Left renal pelvis (tissue), 4 donors: ENCODE measurements at places on chromosomes 1 and 21.

DNA sequence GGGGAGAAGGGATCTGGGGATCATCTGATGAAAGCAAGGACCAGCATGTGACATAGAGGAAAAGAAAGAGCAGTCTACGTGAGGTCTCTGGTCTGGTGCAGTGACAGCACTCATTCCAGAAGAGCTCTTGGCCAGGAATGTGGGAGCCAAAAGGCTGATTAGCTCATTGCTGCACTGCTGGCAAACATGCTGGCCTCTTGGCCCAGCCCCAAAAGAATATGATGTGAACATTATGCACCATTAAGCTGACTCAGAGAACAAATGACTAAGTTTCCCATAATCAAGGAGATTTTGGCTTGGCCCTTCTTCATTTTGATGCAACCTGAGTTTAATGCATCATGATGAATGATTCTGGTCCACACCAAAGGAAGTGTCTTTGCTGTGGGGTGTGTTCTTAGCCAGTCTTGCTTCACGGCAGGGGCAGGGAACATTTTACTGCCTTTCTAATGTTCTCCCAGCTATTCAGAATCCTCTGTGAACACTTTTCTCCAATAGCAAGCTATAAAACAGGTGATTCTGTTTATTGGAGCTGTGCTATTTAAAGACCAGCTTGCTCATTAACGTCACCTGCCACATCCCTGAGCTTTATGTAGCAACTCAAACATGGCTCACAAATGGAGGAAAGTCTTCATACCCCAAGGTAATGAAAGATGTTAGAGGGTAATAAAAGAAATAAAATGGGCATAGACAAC lies 55.1 kb downstream of the PCBP3 start:
- DNase-seq: no peak

- no peak for DNase-seq
Observed at GRCh38 chr1:20848162-20848561, 61.1 kb upstream of the HP1BP3 start.

DNA sequence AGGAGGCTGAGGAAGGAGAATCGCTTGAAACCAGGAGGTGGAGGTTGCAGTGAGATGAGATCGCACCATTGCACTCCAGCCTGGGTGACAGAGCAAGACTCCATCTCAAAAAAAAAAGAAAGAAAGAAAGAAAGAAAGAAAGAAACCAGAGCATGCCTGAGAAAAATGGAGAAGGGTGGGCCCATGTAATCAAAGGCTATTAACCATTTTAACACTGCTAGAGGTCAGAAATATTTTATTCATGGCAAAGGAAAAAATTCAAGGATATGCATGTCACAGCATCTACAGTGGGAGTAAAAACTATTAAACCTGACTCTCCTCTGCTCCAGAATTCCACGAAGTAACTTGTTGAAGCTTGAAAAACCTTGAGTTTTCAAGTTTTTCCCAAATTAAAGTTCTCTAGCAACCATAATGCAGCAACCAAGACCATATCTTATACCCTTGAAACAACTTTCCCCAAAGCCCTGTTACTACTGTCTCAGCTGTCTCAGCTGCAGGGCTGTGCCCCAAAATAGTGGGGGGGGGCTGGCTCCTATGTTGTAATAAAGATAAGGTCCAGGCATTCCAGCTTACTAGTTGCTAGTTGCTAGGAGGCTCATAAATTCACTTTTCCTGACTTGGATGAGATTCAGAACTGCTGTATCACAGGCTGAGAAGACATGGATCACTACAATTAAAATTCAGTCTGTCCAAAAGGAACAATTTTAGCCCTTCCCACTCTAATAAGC lies 112.9 kb upstream of the SOD1 start:
- DNase-seq: no peak

DNA sequence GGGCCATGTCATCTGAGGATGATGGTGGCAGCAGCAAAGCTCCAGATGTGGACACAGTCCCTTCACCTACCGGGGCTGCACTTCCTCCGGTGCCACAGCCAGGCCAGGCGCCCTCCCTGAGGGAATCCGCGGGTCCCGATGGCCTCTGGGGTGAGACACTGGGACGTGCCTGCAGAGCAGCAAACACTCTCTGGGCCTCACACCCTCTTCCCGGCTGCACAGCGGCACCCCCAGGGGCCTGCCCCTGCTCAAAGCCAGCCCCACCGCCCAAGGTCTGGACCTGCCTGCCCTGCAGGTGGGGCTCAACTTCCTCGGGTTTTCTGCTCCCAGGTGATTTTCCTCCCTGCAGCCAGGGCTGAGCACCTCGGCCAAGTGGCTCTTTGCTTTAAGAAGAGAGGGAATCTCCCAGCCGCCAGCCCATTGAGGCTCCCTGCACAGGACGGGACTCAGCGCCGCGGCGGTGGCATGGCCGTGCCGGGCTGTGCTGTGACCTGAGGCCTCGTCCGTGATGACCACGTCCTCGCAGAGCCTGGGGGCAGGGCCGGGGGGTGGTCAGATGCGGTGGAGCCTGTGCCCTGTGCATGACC lies 21.3 kb upstream of the COL18A1 start:
- DNase-seq: no peak

DNA sequence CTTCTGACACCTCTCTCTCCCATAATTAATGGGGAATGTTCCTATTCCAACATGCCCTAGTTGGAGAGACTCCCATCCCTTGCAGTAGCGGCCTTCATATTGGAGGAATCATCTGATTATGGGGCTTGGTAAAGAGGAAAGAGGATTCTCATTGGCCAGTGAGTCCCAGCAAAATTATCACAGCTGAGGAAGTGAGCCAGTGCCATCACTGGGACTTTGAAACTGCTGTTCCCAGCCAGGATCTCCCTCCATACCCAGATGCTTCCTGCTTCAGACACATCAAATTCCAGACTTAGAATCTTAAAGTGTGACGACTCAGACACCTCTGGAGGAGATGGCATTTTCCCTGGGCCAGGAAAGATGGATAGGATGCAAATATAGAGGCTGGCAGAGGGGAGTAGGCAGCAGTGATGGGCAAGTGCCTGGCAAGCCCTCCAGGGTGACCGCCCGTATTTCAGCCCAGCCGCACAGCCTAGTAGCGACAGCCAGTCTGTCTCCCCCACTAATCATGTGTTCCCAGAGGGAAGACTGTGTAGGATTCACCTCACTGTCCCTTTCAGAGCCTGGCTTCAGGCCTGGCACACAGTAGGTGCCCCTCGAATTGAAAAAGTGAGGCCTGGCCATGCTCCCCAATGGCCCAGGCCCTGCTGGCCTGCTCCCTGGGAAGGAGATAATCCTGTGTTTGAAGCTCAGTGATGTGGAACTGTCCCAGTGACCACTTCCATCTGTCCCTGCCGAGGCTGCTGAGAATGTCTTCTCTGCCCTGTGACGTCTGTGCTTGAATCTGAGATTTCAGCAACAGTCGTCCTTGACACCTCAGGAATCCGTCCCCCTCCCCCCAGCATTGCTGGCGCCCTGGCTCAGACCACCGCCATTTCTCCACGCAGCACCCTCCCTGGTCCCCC lies 41.2 kb upstream of the MAGOH start:
- DNase-seq: no peak

DNA sequence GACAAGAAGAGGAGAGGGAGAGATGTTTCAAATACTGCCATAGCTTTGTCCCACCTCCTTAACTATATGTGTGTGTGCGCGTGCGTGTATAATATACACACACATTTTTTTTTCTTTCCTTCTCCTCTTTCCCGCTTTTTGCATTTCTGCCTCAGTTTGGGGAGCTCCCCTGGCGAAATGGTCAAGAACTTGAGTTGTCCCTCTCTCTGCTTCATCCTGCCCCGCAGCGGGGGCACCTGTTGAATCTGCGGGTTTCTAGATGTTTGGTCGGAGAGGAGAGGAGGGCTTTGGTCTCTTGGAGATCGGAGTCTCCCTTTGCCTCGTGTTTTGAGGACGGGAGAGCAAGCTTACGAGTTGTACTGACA lies 504 bp downstream of the SCCPDH start:
- peak; percentile 47 for DNase-seq

DNA sequence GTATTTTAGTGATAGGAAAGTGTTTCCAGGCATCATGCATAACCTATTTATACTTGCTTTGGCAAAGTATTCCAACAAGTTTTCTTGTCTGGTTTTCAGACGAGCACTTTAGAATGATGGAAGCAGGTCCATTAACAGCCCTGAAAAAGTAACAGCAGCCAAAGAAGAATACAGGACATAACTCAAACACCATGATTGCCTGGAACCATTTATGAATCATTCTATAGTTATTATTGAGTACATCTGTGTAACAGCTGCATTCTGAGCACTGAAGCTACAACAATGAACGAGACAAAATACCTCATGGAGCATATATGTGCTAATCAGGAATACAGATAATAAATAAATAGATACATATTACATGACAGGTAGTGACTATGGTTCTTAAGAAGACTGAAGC lies 12.6 kb downstream of the IL10RB start:
- DNase-seq: no peak

DNA sequence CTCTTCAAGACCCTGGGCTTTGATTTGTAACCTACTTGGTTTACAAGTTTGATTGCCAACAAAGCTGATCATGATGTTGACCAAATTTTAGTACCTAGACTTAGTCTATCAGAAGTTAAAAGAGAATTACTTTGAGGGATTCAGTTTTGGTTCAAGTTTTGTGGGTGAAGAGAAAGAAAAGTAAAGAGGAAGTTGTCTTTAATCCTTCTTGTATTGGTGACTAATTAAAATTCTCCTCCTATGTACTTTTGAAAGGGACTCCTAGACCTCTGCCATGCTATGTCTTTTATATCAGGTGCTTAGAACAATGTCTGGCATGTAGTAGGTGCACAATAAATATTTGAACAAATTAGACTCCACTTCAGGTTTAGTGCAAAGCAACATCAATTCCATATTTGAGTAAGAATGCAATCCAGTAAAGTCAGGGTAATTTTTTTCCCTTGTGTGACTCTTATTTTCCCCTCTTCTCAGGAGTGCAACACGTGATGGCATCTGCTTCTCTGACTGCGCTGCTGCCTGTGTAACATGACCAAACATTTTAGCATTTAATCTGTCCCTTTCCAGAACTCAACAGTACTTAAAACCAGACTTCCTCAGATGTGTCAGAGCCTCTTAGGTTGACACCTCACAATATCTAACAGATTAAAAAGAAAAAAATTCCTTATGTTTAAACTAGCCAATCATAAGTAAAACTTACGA lies 41.1 kb upstream of the KCNQ4 start:
- DNase-seq: no peak

GRCh38 chr1:41891199-41891896 lies 27.4 kb downstream of the HIVEP3 start:
- no peak for DNase-seq

DNA sequence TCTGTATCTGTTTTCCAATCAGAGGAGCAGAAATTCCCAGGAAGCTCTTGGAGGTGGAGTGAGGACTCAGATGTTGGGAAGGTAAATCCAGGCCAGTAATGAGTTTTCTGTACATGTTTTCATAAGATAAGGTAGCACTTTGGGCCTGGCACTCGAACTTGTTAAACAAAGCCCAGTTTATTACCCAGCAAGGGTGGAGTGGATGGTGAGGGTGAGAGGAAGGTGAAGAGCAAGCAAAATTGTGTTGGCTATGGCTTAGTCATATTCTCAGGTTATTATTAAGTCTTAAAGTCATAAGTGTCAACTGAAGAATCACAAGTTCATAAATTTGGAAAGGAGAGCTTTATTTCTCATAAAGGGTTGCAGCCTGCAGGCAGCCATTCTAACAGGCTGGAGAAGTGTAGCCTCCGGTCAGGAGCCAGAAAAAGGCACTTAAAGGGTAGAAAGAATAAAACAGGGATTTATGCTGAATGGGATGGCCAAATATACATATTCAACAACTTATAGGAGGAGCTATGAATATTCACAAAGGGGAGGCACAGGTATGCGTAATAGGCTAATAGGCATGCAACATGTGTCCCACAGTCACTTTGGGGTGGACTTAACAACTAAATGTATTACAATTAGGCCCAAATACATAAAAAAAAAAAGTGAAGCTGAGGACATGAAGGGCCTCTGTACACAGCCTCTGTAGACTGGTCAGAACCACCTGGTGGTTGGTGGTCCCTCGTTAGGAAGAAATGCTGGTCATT lies 523.9 kb downstream of the LMO4 start:
- DNase-seq: no peak

GRCh38 chr1:46725736-46726108 lies 6.8 kb upstream of the EFCAB14 start:
- DNase-seq: no peak

- no peak for DNase-seq
Observed at GRCh38 chr1:248810727-248811513, 14.8 kb downstream of the SH3BP5L start.

DNA sequence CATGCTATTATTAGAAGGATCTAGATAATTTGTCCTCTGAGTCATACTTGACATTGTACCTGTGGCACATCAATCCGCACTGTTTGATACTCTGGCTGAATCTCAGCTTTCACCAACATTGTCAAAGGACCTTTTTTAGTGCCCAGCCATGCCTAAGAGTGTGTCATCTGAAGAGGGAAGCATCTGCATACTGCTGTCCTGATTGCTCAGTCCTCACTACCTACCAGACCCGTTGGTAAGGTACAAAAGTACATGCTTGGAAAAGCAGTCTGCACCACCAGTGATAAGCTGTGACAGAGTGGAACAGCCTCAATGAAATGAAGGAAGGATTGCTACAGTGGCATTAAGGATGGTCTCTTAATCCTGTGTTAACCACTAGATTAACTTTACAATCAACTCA lies 17.1 kb downstream of the SYNC start:
- DNase-seq: no peak

GRCh38 chr1:200909757-200910239 lies 15.1 kb downstream of the INAVA start:
- no peak for DNase-seq

DNA sequence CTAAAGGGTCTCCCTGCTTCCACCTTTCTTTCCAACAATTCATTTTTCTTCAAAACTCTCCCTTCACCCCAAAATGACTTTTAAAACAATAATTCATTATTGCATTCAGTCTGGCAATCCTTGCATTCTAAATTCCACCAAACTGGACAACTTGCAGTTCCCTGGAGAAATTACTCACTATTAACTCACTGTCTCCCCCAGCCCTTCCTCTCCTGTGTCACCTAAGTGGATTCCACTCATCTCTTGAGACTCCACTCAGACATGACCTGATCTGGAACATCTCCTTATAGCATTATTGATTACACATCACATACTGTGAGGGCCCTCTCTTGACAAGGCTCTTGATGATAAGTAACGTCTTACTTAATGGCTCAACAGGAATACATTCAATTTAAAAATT lies 257.1 kb downstream of the BRINP2 start:
- no peak for DNase-seq

GRCh38 chr1:103547840-103548239 lies 22.3 kb downstream of the RNPC3 start:
- no peak for DNase-seq
